NCI-H1436 treated with DMSO at 0.1 percent for 48 hours (cell line): ENCODE measurements at places on chromosomes 6 and 20.
A peak's percentile ranks its signal among the peaks of the same experiment; 100 is the strongest.

DNA sequence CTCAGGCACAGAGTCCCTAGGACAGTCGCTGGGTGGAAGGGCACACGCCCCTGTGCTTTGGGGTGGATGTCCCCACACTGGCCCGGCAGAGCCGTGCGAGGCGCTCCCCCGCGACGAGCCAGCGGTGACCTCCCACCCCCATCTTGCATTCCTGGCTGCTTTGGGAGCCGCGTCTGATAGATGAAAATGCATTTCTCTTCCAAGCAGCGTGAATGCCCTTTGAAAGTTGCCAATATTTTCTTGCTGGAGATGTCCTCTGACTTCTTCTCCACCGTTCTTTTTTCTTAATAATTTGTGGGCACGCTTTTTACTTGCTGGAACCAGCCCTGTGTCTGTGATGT, 29.9 kb downstream of the COL20A1 start:
- DNase-seq = no peak

GRCh38 chr6:20013066-20013861, 176.1 kb downstream of the ID4 start:
- DNase-seq = no peak

DNA sequence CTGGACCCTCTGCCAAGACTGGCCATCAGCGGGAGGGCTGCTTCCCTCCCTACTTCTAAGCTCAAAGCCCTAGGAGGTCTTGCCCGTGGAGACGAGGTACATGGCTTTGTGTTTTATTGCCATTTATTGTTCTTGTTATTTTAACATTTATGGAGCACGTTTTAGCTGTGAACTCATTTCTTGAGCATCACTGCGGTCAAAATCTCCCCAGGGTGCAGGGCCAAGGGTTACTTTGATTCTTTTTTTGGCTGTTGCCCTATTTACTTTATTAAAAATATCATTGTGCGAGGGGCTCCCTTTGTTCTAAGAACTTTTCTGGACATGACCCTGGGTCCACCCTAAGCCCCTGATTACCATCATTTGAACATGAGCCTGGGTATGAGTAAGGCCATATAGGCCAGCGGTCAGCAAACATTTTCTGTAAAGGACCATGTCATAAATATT, 51.6 kb downstream of the EYA2 start:
- no peak for DNase-seq

GRCh38 chr20:32681175-32682084, 7.7 kb upstream of the C20orf203 start:
- no peak for DNase-seq

DNA sequence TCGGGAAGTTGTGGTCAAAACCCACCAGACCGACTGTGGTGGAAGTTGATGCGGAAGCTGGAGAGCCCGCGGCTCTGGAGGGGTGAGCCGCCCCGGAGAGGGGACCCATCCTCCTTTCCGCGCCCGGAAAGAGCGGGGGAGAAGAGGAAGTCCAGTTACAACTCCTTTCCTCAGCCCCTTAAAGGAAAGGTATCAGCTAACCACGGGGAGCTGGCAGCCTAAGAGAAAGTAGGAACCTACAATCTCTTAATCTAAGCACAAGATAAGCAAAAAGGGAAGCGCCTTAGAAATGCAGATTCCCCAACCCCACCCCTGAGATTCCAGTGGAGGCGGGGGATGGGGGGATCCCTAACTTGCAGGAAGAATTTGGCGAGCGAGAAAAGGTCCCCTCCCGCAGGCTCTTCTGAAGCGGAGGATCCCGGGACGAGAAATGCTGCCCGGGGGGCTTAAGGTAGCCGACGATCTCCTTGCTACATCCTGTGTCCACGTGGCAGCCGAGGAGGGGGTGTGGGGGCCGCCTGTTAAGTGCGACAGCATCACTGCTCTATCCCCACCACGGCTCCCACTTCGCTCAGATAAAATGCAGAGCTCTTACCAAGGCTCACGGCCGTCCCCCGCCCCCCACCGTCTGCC, 87.5 kb downstream of the ZFP64 start:
- no peak for DNase-seq

DNA sequence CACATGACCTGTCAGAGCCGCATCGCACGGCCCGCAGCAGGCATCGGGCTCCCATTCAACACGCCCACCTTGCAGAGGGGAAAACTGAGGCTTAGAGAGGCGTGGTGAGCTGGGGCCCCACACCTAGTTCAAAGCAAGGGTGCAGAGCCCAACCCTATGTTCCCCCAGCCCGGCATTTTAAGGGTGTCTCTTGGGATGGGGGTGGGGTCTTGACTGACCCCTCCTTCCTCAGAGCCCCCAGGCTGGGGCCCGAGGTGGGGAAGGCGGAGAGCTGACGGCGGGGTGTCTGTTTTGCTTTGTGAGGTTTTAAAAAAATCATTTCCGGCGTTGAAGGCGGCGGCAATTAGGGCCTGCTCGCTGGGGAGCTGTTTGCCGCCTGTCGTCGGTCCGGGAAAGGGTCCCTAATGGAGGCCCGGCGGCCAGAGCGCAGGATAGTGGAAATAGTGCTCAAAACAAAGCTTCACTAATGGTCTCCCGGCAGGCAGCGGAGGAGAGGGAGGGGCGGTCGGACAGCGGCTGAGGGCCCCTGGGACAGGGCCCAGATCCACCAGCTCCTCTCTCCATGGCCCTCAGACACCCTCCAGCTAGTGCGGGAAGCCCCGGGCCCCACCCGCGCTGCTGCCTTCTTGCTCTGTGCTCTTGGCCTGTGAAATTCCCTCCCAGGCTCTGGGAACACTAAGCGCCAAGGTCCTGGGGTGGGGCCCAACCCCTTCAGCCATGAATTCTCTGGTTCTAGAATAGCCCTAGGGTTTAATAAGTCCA, 11.9 kb downstream of the VSTM2L start:
- peak; percentile 46 for DNase-seq

DNA sequence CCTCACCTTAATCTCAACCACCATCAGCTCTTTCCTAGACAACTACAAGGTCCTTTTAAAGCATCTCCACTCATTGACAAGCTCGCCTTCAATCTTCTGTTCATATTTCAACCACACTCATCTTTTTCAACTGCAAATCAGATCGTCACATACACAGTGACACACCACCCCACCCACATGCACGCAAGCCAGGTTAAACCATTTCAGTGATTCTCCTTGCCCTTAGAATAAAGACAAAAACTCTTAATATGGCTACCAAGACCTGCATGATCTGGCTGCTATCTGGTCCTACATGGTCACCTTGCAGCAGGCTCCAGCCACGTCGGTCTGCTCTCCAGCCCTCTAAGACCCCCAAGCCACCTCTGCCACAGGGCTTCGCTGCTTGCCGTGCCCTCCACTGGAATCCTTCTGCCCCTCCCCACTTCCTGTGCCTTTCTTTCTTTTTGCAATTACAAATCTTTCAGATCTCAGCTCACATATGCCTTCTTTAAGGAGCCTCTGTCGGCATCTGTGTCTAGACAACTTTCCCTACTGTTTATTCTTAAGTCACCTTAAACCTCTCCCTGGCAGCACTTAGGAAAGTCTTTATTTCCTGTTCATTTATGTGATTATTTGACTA, 507.3 kb upstream of the ARID1B start:
- DNase-seq = no peak

- no peak for DNase-seq
Measured at GRCh38 chr6:91626911-91627310, 1040.0 kb upstream of the MAP3K7 start.

- no peak for DNase-seq
Measured at GRCh38 chr6:10558565-10558964, 37.4 kb downstream of the GCNT2 start.

GRCh38 chr6:148570456-148570855, 176.4 kb upstream of the UST start:
- no peak for DNase-seq

- no peak for DNase-seq
Measured at GRCh38 chr20:42212391-42212790, 594.2 kb upstream of the CHD6 start.

- no peak for DNase-seq
Measured at GRCh38 chr6:137799950-137800568, 67.0 kb upstream of the TNFAIP3 start.

DNA sequence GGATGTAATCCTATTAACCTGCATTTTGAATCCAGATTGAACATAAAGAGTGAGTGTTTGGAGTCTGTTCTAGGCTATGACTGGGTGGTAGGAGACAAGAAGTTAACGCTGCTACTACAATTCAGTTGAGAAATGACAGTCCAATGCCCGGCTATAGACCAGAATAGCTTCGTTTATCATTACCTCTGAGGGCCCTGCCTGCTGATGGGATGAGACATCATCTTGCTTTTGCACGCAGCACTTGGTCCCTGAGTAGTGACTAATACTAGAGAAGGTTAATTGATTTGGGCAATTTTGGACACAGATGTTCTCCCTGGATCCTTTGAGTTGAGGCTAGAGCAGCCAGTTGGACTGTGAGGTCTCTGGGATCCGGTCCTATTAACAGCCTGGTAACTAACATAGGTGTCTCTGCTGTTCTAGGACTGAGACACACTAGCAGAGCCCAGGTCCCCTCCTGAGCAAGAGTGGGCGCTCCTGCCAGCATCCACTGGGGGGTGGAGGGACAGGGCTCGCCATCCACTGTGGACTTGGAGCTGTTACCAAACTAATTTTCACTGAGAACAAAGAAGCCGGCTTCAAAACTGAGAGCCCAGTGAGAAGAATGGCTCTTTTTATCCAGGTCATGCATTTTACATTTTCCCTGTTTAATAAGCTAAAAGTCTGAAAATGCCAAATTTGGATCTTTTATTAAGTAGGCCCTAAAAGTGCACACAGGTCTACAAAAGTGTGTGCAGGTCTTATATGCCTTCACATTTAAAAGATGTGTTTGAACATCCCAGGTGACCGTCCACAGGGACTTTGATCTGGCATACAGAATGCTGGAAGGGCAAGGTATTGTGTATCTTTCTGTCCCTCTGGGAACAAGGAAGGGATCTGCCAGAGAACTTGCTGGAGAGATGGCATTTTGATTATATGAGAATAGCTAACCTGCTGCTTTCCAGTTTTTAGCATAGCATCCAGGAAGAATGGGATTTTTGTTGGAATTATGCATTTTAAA, 212.5 kb downstream of the CDH4 start:
- no peak for DNase-seq

DNA sequence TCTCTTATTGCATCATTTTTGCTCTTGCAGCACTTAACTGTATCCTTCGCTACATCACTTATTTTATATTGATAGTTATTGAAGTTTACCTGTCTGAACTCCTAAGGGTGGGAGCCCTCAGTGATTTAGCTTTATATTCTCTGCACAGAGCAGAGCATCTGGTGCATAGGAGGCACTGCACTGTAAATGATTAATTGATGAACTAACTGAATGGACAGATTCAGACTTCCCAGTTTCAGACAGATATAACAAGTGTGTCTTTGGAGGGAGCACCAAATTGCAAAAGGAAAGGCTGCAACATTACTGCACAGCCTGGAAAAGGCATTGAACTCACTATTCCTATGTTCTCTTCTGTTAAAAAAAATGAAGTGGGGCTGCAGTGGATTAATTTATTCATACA, 160.3 kb downstream of the EDN1 start:
- no peak for DNase-seq

DNA sequence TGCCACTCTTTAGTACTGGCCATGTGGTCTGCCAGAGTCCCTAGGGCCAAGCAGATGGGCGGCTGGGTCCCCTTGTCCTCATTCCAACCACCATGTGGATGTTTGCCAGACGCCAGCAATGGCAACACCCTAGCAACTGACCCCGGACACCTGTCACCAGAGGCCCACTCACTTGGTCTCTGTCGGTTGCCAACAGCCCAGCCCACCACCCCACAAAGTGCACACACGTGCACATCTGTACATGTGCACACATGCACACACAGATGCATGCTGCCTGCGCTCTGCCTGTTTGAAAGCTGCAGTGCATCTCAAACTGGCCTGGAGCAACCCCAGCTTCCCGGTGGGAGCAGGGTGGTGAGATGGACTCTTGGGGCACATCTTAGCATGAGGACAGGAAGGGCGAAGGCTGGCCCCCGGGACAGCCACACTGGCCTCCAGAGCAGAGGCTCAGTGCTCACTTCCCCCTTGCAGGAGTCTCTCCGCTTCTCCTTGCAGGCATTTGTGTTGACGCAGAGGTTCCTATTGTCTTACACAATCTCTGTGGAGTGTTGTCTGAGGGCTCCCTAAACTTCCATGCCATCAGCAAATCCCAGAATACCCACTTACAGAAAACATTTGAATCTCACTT, 54.0 kb downstream of the PSMG4 start:
- DNase-seq = no peak

DNA sequence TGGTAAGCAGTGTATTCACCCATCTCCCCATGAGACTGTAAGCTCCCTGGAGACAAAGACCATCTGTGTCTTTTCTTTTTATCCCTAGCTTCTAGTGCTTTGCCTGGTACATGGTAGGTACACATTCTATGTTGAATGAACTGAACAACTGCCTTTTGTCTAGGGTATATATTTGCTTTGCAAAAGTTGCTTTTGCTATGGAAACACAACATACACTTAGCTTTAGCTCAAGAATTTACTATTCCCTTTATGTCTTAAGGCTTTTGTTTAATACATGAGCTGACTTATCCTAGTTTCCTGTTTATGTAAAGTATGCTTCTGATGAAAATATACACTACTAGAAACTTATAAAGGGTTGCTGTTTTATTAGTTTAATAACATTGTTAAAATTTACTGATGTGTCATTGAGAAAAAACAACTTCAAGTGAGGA, 198.2 kb downstream of the PRL start:
- no peak for DNase-seq

DNA sequence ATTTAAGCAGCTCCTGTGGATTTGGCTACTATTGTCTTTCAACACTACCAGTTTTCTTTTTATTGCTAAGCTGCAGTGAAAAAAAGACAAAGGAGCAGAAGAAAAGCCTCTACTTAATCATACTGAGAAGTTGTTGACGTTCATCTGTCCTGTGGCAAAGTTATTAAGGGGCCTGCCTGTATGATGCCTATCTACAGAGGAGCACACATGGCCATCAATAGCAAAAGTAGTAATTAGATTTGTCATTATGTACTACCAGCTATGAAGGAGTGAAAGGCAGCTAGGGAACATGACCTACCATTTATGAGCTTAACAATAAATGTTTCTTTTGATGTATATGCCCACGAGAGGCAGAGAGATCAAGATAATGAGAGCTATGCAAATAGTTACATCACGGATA, 620.9 kb downstream of the PHF3 start:
- no peak for DNase-seq

DNA sequence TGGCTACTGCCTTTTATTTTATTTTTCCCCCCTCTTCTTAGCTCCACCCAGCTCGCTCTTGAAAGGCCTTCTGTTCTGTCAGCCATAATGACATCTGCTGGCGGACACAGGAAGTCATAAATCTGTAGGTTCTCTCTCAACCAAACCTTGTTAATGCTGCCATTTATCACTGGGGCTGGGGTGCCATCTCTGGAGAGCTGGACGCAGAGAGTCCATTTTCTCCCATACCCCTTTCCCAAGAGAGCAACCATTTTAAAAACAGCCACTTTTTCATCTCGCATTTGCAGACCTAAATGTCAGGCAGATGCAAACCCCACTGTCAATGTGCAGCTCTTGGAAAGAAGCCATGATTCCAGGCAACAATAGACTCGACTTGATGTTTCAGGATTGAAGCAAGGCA, 13.0 kb upstream of the TSHZ2 start:
- peak; percentile 71 for DNase-seq
